Stimulated activated CD4-positive, alpha-beta T cell treated with anti-CD3 and anti-CD28 coated beads, Interleukin-4, amount 100 ng/mL, for 1 hour (primary cell): ENCODE measurements at places on chromosomes 4 and X.

DNA sequence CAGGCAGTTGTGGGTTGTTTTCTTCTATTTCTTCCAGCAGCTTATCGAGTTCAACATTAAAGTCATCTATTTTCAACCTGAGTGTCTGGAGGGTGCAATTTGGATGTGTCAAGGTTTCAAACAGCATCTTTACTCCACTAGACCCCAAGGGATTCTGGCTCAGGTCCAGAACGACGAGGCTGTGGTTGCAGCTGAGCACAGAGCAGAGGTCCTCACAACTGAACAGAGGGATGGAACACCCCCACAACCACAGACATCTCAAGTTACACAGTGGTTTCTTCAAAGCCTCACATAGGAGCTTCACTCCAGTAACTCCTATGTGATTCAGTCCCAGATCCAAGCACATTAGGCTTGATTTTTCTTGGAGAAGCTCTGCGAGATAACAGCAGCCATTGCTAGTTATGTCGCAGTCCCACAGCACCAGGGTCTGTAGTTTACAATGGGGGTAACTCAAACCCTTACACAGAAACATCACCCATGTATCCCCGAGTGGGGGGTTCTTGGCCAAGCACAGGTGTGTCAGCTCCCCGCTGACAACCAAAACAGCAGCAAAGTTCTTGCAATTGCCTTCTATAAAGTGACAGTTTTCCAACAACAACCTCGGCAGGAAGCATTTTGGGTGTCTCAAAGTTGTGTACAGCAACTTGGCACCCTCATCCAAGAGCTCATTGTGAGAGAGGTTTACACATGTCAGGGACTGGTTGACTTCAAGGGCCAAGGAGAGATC lies 2.8 kb downstream of the NLRP2B start:
- no peak for DNase-seq

DNA sequence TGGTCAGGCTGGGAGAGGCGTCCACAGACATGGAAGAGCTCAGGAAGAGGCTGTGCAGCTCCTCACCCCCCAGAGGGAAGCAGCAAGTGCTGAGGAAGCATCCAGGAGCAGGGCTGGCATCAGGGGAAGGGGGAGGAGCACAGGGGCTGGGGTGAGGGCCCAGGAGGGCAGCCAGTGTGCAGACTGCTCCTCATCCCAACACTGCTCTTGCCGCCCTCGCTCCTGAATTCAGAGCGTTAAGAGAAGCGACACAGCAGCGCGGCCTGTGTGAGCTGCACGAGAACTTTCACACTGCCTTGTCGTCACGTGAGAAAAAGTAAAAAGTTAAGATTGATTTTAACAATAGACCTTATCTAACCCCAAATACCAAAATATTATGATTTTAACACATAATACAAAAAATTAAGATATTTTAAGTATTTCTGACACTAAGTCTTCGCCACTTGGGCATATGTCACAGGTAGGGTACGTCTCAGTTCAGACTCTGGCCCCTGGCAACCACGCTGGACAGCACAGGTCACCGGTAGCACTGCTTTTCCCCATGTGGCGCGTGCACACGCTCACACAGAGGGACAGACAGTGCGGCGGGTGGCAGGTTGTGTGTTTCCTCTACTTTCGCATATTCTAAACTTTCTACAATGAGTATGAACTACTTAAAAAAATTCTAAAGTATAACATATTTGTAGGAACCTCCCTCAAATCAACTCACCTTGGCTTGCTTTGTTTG lies 19.7 kb downstream of the NOP14 start:
- DNase-seq, result no peak

- DNase-seq, result no peak
These were observed 57.1 kb upstream of the USP38 start for GRCh38 chr4:143127621-143128020.

- DNase-seq, result no peak
These were observed 3.0 kb upstream of the IL13RA1 start for GRCh38 chrX:118724365-118724764.

DNA sequence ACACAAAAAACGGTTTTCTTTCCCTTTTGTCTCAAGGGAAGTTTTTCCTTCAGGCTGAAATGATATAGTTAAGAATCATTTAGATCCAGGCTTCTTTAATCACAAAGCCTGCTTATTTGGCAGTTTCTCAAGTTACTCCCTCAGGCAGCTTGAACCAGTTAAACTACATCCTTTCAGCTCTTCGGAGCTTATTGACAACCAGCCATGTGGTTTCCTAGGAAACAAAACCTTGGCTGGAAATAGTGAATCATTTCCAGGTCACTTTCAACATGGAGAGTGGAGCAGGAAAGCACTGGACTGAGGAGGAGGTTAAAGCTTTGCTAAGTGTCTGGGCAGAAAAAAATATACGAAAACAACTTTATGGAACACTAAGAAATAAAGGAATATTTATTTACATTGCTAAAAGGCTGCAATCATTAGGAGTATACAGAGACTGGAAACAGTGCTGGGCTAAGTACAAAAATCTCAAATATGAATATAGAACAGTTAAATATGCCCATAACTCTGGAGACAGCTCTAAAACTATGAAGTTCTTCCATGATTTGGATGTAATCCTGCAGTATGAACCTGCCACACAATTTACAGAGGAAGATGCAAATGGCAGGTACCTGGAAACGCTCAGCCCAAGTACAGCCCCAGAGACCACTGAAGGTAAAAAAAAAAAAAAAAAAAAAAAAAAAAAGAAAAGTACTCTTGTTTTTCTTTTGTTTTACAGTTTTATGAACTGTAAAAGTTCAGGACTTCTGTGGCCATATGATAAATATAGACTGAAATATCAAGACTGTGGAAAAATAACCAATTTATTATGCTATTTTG lies 23.2 kb upstream of the AASDH start:
- no peak for DNase-seq

DNA sequence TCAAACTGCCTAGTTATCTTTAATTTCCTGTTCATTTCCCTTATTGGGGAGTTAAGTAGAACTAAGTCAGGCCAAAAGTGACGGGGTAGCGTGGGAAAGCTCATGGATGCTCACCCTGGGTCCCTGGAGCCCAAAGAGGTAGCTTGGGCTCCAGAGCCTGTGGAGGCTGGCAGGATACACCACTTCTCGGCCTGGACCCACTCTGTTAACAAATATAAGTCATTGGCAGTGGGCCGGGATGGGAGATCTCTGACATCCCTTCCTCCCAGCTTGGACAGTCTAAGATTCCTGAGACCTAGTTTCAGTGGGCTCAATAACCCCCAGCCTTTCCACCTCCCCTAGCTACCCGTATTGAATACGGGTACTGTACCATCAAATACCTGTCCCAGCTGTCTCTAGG lies 106.1 kb downstream of the EFNB1 start:
- no peak for DNase-seq

GRCh38 chr4:53221832-53222480 lies 143.9 kb downstream of the SCFD2 start:
- DNase-seq, result no peak

- DNase-seq, result no peak
These were observed 123.9 kb downstream of the PDLIM5 start for GRCh38 chr4:94575652-94576051.

DNA sequence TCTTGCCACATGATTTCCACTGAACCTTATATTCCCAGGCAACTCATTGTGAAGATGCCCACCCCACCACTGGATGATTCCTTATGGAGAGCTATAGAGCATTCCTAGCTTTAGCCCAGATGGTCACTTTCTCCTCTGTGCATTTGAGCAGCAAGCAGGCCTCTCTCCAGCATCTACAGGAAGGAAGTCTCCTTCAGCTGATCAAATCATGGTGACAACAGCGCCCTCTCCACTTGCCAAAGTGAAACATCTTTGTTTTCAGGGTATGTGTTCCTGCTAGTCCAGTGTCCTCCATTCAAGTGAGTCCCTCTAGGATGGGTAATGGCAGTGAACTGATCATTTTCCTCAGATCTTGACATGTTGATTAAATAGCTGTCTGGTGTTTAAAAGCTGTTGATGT lies 10.9 kb upstream of the SYTL5 start:
- DNase-seq, result no peak

DNA sequence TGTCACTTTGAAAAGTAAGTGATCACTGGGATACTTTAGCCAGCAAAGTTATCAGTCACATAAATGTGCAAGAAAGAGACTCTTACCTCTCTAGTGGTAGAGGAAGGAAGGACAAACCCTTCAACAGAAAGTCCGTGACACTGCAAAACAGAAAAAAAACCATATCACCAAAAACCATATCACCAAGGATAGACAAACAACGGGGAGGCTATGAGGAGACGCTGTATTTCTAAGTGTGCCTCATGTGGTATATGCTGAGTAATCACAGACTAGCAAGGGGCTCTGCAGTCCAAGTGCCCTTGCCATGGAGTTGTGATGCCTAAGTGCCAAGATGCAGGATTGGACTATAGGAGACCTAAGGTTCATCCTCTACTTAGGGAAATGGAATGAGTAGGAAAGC lies 11.5 kb upstream of the HDAC8 start:
- no peak for DNase-seq

GRCh38 chrX:39559229-39559628 lies 538.5 kb downstream of the BCOR start:
- DNase-seq, result no peak

- no peak for DNase-seq
These were observed 106.4 kb downstream of the SH3BGRL start for GRCh38 chrX:81308086-81308829.

GRCh38 chrX:120739300-120739699 lies 109.4 kb upstream of the C1GALT1C1 start:
- DNase-seq, result no peak

- no peak for DNase-seq
These were observed 108.9 kb downstream of the SYNPO2 start for GRCh38 chr4:118997601-118998000.

DNA sequence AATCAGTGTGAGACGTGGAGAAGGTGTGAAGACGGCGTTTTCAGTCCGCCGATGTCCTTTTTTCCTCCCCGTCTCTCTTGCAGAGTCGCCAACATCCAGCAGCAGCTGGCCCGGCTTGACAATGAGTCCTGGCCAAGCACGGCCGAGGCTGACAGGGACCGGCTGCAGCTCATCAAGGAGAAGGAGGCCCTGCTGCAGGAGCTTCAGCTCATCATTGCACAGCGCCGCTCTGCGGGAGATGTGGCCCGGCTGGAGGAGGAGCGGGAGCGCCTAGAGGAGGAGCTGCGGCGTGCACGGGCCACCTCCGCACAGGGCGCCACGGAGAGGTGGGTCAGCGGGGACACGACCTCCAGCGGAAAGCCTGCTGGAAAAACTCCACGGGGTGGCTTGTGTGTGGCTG lies 47.1 kb upstream of the CLCN4 start:
- DNase-seq, result no peak
